ENCODE measurements at places on chromosomes 4 and X.

DNA sequence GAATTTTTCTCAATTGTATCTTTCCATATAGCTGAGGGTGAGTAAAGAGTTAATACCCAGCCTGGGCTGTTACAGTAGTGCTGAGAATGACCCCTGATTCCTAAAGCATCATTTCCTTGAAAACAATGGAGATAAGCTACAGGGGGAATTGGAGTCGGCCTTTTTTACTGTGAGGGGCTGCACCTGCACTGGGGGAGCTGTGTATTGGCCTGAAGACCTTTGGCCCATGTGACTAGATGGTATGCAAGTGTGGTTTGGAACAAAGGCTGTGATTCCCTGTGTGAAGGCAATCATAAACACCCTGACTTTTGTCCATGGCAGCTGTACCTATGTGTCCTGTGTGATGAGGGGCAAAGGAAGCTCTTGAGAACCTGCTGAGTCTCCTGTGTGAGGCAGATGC is 124.0 kb upstream of the HPGD start:
- DNase-seq = no peak

- no peak for DNase-seq
These were observed 282.7 kb downstream of the PTTG2 start for GRCh38 chr4:38242822-38243387.

DNA sequence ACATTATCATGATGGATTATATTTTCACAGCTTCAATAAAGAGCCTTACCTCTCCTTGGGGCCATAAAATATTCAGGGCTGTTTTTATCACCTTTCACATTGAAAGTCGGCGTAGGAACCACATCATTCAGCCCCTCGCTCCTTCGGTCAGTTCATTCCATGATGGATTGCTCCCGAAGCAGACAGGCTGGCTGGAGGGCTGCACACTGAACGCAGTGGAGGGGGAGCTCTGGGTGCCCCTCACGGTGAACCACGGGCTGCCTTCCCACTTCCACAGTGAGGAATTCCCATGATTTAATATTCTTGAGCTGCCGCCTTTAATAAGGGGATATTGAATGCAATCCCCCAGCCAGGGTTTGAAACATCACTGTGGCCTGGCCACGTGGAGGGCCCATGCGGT is 16.0 kb downstream of the PPP2R2C start:
- no peak for DNase-seq

DNA sequence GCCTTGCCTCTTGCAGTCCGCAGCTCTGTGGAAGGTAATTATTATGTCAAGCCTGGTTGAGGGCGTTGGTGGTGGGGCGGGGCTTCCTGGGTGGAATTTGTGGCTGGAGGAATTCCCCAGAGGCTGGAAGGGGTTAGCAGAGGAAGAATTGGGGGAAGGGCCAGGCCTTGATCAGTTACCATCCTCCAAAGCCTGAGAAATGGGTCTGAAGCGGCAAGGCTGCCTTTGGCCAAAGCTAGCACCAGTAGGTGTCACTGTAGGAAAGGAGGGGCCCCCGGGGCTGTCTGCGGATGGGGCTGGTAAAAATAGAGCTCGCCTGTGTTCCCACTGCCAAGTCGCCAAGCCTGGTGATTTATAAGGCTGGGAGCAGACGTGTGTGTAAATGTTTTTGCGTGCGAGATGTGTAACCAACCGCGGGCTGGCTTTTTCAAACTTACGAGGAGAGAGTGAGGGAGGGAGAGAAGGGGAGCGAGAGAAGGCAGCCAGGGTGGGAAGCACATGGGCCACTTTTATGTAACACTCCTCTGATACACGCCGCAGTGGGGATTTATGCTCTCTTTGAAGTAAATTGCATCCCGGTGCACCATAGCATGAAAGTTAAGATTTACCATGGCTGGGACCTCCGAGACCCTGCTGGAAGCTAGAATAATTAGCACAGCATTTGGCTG is 367.0 kb downstream of the BCOR start:
- DNase-seq = peak; percentile 18

DNA sequence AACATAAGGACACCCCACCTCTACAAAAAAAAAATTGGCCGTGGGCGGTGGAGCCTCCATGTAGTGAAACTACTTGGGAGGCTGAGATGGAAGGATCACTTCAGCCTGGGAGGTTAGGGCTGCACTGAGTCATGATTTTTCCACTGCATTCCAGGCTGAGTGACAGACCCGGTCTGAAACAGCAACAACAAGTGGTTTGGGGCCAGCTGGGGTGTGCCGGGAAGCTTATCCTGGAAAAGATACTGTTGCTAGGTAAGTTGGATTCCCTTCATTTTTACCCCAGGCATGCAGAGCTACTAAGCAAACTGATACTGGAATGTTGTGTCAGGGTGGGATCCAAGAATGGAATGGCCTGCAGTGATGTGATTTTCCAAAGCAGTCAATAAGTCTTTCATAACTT is 57.0 kb downstream of the XAGE2 start:
- no peak for DNase-seq

DNA sequence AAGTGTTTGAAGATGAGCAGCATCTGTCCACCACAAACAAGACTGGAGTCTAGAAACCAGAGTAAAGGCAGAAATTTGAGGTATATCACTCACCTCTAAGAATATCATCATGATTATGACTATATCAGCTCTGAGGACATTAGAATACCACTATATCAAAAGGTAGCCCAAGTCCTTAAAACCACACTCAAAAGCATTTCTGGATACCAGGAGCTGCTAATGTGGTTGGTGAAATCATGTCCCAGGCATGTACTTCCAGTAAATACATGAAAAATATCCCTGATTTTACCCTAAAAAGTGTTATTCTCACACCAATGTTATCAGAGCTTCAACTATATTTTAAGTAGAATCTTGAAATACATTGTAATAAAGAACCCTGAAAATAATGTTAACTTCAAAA is 136.3 kb upstream of the SMAD1 start:
- no peak for DNase-seq

DNA sequence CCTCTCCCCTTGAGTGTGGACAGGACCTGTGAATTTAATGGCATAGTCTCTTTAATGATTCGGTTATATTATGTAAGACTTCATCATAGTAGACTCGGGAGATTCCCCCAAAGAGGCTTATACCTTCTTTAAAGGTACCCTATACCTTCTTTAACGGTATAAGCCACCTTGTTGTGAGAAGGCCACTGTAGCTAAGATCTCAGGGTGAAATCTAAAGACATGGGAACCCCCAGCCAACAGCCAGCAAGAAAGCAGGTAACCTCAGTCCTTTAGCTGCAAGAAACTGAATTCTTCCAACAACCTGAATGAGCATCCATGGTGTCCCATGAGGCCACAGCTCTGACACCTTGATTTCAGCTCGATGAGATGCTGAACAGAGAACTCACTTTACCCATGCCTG is 931 bp downstream of the DDX60 start:
- DNase-seq = no peak

- no peak for DNase-seq
These were observed 197.3 kb downstream of the OR13H1 start for GRCh38 chrX:131741103-131741581.

GRCh38 chr4:176436293-176436973 is 116.7 kb downstream of the SPCS3 start:
- DNase-seq = no peak

DNA sequence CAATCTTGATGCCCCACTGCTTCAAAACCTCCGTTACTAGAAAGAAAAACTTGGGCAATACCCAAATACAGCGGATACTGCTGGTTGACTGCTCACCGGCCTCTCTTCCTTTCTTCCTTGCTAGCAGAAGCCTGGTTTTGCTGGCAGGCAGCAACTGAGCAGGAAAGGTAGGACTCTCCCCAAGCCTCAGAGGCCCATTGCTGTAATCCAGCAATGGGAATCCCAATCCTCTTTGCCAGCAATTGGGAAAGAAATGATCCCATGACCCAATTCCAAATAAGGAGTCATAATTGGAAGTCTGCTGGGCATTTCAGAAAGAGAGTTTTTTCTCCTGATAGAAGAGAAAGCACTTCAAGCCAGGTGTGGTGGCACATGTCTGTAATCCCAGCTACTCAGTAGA is 394.5 kb downstream of the BCOR start:
- DNase-seq = no peak

DNA sequence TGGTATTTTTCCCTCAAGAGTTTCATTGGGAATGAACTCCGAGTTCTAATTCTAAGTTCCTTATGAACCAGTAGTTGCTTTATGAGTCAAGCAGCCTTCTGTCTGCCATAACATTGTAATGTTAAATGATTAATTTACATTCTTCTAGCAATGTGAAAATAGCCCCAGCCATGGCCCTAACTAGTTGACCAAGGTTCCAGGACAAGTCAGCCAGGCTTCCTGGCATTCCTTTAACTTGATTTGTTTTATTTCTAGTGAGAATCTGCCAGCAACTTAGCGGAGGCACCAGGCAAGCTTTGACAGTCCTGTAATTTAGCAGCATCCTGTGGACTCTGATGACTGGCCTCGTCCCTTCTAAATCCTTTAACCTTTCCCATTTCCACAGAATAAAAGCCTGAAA is 69.0 kb downstream of the GLRA2 start:
- DNase-seq = no peak

- no peak for DNase-seq
These were observed 6.7 kb upstream of the CITED1 start for GRCh38 chrX:72312311-72312940.

DNA sequence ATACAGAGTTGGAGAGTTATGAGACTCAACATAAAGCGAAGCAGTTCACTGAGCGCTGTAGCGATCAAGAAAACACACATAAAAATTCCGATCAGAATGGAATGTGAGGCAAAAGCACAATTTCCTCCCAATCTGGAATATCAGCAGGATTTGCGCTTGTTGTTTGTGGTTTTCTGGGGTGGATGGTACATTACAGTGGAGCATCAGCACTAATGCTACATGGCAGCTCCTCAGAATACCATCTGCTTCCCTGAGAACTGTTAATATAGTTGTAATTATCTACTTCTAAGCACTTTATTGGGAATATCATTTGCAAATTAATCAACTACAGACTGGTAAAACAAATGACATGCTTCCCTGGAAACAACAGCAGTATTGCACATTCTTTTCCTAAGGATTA is 324.1 kb upstream of the PPARGC1A start:
- no peak for DNase-seq

DNA sequence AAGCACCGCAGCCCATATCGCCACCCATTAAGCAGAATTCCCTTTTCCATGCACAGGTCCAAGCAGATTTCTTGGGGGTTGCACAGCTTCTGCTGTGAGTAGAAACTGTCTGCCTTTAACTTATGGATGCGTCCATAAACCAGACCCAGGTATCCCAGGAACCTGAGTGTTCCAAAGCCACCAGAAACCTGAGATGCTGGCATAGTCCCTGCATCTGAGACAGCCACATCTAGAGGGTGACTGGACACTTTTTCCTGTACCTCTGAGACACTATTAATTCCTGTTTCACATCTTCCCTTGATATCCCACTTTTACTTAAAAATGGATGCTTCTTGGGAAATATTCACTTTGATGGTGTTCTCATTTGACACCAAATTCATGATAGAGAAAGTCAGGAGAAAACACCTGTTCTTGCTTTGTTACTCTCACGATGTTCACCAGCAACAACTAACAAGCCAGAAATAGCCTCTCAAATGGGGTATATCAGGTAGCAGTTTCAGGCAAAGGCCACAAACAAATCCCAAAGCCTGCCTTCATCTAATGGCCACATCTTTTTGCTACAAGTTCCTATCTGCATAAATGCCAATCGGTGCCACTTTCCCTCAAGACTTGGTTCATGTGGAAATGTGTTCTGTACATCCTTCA is 45.5 kb upstream of the PRDX4 start:
- no peak for DNase-seq
